Astrocyte of the hippocampus (primary cell): ENCODE measurements at places on chromosomes 1 and 21.

- DNase-seq = no peak
Measured at GRCh38 chr1:203270448-203270847, 34.9 kb upstream of the BTG2 start.

GRCh38 chr1:161037661-161038522 is 872 bp downstream of the TSTD1 start:
- no peak for DNase-seq

GRCh38 chr1:179995576-179995975 is 41.0 kb downstream of the CEP350 start:
- DNase-seq = peak; percentile 40

- no peak for DNase-seq
Measured at GRCh38 chr1:216888731-216889130, 165.5 kb upstream of the ESRRG start.
